ENCODE measurements at places on chromosomes 12 and 14.

DNA sequence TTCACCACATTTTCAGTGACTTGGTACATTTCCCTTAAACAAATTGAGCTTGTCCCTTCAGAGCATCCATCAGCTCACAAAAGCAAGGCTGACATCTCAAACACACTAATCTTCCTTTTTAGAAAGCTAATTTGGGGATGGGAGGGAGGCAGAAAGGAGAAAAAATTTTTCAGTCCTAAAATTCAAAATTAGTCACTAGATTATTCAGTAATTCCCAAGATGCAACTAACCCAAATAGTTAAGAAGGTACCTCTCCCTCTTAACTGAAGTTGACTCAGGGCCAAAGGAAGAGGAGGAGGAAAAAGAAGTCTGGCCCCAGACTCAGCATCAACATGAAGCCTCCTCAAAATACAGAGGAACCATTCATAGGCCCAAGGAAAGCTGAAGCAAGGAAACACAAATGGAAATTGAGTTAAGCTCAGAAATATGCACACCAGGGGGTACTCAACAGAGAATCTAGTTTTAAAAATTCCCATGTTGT, 21.7 kb downstream of the CBX5 start:
- DNase-seq: no peak

- DNase-seq: no peak
These were observed 358.6 kb downstream of the EGLN3 start for GRCh38 chr14:33592297-33592696.

DNA sequence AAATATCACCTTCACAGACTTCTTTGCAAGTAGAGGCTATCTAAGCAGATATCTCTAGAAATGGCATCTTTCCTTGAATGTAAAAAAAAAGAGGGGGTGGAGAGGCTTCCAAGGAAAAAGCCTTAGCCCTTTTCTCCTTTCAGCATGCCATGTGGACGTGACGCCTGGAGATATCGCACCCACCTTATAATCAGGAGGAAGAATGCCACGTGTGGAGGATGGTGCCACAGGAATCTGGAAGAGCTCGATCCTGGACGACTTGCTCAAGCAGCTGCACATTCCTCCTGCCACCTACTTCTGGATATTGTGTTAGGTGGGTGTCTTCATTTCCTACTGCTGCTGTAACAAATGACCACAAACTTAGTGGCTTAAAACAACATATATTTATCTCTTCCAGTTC, 203.6 kb downstream of the NUAK1 start:
- DNase-seq: no peak

DNA sequence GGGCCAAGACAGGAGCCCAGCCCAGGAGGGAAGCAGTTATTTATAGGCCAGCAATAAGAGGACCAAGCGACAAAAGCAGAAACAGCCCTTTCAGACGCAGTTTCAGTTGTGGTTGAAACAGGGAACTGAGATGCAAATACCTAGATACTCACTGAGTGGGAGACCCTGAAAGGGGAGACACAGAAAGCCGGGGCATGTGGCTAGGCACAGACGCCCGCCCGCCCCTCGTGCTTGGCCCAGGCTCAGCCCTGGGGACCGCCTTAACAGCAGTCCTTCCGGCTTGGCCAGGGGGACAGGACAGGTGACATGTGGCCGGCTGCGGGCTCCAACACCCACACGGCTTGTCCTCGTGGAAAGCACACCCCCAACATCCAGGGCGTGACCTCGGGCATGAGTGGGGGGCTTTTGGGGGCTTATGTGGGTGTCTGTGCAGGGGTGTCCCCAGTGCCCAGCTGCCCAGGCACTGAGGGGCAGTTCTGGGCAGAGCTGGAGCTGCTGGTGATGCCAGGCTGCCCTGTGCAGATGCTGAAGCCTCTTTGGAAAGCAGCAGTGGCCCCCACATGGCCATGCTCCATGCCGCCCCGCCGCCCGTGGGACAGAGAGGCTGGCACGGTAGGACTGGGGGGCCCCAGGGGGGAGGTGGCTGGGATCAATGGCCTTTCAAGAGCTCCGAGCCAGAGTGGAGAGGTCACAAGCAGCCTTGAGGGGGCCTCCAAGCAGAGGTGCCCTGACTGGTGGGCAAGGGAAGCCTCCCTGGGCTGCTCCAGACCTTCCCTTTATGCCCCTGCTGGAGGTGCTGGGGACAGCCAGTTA, 2.1 kb downstream of the PLD4 start:
- no peak for DNase-seq

- no peak for DNase-seq
These were observed 3.0 kb upstream of the TBX3 start for GRCh38 chr12:114686773-114687500.

DNA sequence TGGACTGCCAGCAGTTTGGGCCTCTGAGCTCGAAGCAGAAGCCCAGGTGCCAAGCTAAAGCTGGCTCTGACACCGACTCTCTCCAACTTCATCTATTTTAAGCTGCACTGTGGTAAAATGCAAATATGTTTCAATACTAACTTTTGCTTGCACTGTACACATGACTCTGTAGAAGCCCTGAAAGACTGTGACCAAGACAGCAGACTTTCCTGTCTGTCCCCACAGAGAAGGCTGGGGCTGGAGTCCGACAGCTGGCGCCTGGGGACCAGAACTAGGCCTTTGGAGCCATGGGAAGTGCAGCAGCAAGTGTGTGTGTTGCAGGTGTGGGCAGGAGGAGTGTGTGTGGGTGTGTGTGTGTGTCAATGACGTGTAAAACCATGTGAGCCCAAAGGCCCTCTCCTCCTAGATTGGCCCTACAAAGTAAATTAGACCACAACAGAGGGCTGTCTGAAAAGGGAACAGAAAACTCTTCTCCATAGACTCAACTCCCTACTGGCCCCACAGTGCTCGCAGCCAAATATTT, 16.4 kb upstream of the RAB35 start:
- no peak for DNase-seq

DNA sequence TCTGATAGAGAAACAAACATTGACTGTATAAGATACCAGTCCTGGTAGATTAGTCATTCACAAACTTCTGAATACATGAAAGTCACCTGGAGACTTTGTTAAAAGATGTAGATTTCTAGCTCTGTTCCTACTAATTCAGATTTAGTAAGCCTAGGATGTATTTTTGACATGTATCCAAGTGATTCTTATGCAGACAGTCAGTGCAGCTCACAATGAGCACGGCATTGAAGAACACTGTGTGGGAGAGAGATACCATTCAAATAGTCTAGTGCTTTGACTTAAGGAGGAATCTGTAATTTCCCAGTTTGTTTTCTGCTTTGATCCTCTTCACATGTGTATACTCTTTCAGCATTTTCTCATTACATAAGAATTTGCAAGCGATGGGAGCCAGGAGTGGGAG, 68.7 kb upstream of the STXBP6 start:
- DNase-seq: no peak

- DNase-seq: no peak
These were observed 95.3 kb upstream of the MED13L start for GRCh38 chr12:116372815-116373214.

- no peak for DNase-seq
These were observed 123.7 kb downstream of the PIWIL1 start for GRCh38 chr12:130461447-130461815.

DNA sequence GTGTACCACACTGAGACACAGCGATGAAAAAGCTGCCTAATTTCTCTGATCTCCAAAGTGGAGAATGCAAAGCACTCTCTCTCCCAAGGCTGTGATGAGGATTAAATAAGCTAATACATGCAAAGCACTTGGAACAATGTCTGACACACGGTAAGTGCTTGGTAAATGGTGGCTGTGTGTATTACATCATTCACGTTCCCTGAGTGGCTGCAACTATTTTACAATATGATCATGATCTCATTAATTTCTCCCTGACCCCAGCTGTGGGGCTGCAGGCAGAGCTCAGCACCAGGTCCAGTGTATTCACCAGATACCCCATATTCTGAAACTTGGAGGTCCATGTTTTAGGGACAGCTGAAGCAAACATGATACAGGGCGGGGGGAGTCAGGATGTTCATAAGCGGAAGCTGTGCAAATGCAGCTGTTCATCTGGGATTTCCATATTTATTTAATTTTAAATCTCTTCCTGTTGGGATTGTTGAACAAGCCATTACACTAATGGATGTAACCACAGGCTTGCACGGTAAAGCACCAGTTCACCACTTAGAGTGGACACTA, 106.4 kb downstream of the CCDC60 start:
- no peak for DNase-seq

DNA sequence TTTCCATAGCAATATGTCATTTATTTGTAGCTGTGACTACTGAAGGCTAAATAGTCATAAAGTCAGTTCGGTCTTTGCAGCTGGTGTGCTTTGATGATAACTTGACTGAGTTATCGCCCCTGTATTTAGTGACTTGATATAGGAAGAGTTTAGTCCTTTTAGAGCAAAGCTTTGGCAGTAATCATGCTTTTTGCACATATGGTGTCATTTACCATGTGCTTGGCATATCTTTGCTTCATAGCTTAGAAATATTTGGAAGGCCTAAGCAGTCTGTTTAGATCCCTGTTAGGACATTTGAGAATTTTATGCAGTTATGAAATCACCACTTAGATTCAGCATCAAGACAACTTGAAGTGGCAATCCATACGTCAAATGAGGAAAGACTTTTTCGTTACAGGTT, 31.6 kb downstream of the POLR3B start:
- no peak for DNase-seq

- no peak for DNase-seq
These were observed 46.0 kb upstream of the CHST11 start for GRCh38 chr12:104410786-104411185.

DNA sequence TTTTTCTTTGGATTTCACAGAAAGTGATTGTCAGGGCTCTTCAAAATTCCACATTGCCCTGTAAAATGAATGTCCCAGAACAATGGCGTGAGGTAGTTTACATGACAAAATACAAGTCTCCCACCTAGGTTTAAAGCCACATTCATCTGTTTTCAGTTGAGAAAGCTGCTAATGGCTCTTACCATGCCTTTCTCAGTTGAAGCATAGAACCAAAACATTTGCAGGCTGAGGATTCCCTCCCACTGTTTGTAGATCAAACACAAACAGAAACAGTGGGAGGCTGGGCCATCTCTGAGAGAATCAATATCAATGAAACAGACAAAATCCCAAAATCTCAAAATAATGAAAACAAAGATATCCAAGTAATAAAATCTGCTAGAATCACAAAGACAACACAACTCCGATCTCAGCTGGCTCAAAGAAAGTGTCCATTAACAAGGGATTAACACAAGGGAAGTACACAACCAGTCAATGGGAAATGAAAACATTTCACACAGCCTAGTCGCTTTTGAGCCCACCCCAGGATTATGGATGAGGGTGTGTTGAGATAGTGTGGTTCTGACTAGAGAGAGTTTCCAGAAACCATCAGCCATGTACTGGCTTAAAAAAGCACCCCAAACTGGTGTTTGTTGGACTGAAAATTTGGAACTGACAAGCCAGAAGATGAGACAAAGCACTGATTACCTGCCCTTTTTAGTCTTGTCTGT, 54.5 kb upstream of the TMEM260 start:
- DNase-seq: no peak

GRCh38 chr12:67431411-67432020, 162.4 kb downstream of the CAND1 start:
- DNase-seq: no peak

- DNase-seq: no peak
These were observed 3.1 kb downstream of the HOXC13 start for GRCh38 chr12:53941750-53942149.

- peak; percentile 66 for DNase-seq
These were observed 3.6 kb downstream of the SLC48A1 start for GRCh38 chr12:47776471-47777143.

DNA sequence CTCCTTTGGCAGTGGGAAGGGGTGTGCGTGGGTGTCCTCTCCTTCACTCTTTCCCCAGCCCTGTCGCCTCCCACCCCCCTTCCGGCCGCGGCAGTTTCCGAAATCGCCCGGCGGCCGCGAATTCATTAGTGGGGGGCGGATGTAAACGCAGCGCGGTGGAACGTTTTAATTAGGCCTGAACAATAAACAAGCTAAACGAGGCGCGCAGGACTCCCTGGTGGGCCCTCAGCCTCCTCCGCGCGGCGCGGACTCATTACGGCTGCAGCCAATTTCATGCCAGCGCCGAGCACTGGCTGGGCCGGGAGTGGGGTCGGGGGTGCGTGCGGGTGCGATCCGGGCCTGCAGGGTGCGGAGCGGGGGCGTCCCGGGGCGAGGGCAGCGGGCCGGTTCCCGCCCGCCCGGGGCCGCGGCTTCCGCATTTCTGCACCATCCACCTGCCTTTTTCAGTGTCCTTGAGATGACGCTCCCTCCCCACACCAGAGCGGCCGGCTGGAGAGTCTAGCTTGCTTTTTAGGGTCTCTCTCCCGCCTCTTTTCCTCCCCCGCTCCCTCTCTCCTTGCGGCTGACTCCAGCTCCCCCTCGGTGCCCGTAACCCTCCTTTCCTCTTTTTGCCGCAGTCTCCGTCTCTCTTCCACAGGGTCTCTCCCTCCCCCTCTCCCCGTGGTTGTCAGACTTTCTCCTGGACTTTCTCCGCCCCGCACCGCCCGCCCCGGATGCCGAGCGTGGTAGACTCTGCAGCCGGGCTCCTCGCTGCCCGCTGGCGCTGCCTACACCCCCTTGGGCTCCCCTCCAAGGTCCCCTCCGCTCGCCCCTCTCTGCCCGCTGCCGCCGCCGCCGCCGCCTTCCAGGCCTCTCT, at the start of gene CISTR:
TSS of gene CISTR (minus strand) at position 644 of the 856 bp plus-strand sequence.
- no peak for DNase-seq

- no peak for DNase-seq
These were observed 43.2 kb downstream of the CYP46A1 start for GRCh38 chr14:99727096-99727870.

- no peak for DNase-seq
These were observed 25.9 kb downstream of the CD9 start for GRCh38 chr12:6226002-6226678.

- no peak for DNase-seq
These were observed 319.9 kb downstream of the KCNC2 start for GRCh38 chr12:74889563-74890236.

GRCh38 chr14:54685286-54685845, 118.4 kb downstream of the SAMD4A start:
- DNase-seq: no peak

- no peak for DNase-seq
These were observed 41.3 kb downstream of the VDR start for GRCh38 chr12:47863467-47863866.

DNA sequence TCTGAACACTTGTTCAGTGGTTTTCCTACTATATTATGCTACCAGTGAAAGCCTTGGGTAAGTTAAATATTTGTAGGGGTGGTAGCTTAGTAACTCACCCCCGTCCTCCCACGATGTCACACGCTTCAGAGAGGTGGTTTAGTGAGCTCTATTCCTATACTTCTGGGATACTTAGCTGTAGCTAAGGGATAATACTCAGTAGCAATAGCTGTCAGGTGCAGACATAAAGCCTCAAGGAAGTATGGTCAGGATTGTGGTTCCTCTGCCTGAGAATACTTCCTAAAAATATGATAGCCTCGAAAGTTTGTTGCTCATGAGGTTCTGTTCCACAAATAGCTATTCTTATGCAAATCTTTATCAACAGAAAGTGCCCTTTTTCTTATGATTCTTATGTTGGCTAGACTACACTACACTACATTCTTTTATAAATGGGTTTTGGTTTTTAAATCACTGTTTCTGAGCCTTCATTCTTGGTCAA, 11.9 kb downstream of the DLST start:
- no peak for DNase-seq

- no peak for DNase-seq
These were observed 83.8 kb upstream of the CLEC14A start for GRCh38 chr14:38339696-38340095.

GRCh38 chr14:68297039-68297438, 477.5 kb downstream of the RAD51B start:
- DNase-seq: no peak
